ENCODE measurements at places on chromosomes 6 and 20.

GRCh38 chr6:50120300-50120699 is 70.6 kb upstream of the DEFB112 start:
- no peak for DNase-seq

DNA sequence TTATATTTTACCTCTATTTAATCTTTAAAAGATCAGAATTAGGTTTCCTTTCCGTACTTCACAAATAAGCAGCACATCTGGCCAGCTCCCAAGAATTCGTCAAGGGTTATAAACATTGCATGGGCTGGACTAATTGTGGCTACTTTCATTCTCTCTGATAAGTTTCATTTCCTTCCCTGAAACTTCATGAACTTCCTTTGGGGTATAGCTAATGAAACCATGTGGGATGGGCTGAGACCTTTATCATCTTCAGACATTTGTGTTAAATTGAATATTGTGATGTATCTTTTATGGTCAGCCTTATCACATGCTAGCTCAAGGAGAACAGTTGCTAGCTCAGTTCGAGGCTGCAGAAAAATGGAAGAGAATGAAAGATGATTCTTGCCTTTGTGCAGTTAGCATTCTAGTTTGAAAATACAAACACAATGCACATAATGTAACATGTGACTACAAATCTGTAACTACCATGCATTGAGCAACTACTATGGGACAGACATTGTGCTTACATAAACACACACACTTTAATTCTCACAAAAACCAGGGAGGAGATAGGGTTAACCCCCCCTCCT is 1.7 kb upstream of the GMPR start:
- DNase-seq, result no peak

DNA sequence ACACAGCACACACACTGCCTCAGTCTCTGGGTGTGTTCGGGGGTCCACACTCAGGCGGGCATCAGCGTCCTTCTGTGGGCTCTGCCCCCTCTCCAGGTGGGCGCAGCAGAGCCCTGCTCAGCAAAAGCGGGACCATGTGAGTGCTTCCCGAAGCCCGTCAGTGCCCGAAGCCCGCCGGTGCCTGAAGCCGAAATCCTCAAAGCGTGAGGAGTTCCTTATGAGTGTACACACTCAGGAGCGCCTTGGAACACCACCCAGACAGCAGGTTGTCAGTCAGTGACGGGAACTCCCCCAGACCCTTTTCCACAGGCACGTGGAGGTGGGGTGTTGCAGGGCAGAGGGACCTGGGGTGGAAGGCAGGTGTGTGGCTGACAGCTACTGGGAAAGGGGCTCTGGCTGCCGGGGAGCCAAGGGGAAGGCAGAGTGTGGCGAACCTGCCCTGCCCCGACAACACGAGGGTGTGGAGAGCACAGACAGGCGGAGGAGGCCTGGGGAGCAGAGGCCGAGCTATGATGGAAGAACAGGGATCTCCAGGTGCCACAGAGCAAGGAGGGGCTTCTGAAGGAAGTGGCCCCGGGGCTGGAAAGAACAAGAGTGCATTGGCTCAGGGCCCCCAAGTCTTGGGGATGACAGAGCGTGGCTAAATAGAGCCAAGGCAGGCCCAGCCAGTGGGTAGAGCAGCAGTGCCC is 87.7 kb downstream of the RAMACL start:
- DNase-seq, result no peak

DNA sequence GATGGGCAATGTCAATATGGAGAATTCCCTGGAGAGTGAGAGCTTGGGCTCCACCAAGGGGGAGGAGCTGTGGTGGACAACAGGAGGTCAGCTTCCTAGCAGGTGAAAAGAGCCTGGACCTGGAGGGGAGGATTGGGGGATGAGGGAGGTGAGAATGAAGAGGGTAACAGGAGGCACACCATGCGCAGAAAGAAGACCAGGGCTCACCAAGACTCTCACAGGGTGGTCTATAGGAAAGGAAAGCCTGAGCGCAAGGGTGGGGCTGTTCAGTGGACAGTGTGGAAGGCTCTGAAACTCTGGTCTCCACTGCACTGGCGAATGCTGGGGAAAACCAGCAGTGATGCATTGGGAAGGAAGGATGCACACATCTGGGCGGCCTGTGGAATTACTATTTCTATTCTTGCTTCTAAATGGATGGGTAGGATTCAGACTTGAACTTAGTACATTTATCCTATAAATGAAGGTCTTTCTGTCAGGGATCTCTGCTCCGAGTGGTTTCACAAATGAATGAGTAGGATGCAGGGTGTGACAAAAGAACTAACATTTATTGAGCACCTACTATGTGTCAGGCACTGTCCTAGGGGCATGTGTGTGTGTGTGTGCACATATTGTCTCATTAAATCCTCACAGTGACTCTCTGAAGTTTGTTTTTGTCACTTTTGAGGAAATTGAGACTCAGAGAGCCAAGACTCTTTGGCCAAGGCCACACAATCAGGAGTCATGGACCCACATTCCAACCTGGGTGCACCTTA is 152.7 kb downstream of the CD83 start:
- peak; percentile 28 for DNase-seq

DNA sequence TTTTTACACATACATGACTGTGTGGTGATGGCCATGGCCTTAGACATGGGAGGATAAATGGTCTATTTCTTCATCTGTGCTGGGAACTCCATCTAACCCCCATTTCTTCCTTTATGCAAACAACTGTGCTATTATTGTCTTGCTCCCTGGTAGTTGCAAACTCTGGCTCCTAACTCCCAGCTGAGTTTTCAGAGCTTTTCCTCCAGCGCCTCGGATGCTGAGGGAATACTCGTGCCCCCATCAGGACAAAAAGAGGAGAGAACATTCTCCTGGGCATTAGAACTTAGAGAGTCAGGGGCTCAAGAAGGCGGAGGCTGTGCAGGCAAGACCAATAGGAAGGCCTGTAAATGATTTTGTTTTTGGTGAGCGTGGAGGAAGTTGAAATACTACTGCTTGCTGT is 2.1 kb downstream of the DAAM2 start:
- peak; percentile 35 for DNase-seq

DNA sequence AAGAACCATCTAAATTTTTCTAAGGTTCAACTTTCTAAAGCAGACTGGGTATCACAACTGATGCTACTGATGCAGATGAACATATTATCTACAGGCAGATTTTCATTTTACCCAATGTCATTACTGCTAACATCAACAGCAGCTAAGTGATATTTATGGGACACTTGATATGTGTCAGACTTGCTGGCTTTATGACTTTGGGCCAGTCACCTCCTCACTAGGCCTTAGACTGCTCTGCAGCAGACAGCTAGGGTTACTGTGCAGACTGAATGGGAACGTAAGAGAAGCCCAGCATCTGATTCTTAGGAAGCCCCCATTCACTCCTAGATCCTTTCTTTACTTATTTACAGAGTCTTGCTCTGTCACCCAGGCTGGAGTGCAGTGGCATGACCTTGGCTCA is 66.2 kb downstream of the MYH7B start:
- DNase-seq, result no peak

GRCh38 chr20:48586730-48587129 is 241.1 kb downstream of the PREX1 start:
- no peak for DNase-seq

DNA sequence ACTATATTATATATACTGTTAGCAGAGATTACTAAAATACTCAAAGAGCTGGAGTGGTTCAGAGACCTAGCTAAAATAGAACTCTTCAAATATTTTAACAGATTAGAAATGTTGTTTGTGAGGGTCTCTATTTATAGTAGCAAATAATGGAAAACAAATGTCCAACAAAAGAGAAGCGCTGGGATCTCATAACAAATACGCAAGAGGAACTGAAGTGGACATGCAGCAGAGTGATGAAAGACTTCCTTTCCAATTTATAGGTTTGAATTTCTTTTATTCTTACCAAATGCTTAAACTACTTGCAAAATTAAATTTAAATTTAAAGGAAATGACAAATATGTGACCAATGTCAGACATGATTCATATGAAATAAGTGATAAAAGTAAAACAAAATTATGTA is 49.9 kb downstream of the PIGU start:
- no peak for DNase-seq
